ENCODE measurements at places on chromosomes 1 and 21.

GRCh38 chr1:66532798-66533783 is 862 bp upstream of the SGIP1 start:
- DNase-seq: peak; percentile 24

DNA sequence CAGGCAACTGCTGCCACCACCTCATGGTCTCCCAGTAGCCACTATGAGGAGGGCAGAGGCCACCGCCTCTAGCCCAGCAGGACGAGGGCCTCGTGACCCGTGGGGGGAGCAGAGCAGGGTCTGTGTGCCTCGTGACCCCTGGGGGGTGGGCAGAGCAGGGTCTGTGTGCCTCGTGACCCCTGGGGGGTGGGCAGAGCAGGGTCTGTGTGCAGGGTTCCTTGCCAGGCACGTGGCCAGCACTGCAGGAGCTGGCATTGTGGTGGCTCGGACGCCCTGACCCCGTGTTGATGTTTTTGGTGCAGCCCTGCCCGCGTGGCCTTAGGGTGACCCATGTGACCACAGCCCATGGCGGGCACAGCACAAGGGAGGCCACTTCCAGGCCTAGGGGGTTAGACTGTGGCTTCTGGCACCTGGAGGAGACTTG is 52.8 kb downstream of the SLX9 start:
- no peak for DNase-seq

GRCh38 chr21:43315244-43316137 is 111.4 kb downstream of the SIK1 start:
- DNase-seq: no peak

GRCh38 chr1:175714350-175714749 is 29.0 kb downstream of the TNR start:
- no peak for DNase-seq

DNA sequence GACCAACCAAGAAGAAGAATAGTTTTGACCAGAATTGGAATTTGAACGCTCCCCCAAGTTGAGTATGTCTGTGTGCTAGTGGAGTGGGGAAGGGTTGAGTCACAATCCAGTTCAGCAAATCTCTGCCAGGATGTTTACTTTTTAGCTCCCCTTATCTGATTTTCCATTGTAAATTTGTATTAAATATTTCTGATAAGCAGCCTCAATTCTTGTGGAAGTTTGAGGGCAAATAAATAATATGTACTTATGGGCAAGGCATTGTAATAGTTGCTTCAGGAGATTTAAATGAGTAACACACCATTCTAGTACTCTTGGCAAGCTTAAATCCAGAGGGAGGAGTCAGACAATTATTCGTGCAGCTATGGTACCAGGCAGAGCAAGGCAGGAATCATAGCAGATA is 14.4 kb downstream of the CXADR start:
- DNase-seq: peak; percentile 16

DNA sequence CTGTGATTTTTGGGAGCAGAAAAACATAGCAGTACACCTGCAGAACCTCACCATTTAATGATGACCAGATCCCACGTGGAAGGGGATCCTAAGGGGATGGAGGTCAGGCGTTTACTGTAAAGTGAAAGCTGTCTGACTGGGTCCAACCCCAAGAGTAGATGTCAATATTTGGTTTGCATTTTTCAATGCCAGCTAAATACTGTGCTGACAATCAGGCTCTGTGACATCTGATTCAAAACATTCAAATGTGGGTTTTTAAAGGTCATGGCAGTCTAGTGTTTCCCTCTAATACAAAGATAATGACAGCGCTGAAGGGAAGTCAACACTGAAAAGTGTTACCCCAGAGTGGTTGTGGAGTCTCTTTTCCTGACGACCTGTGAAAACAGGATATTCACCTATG is 68.1 kb downstream of the SPAG17 start:
- DNase-seq: no peak

GRCh38 chr1:219476116-219476515 is 136.8 kb downstream of the ZC3H11B start:
- DNase-seq: no peak

GRCh38 chr1:29282924-29283803 is 46.8 kb downstream of the PTPRU start:
- DNase-seq: no peak

DNA sequence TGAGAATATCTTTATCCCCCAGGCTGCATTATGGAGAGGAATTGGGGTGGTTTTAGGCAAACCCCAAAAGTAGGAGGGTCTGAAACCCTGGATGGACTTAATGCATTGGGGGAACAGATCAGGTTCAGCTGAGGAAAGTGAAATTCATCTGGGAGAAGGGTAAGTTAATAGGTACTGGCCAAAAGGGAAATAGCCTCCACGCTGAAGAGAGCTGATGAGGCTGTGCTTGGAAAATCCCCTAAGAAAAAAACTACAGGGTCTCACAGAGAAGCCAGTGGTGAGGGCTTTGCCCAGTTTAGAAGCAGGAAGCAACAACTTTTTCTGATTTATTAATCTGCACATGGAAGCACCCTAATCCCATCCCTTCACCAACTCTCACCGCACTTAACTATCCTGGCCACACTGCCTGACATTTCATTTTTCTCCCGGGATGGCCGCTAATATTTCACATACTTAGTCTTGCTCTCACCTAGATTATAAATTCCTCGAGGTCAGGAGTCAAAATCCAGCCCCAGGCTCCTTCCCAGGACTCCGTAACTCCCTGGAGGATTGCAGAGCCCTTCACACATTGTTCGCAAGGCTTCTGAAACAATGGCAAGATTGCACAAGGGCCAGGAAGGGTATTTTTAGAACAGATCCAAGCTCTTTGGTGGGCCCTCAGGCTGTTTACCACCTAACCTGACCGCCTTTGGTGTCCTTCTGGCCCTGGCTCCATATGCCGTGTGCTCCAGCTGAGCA is 60.9 kb upstream of the TARBP1 start:
- no peak for DNase-seq

DNA sequence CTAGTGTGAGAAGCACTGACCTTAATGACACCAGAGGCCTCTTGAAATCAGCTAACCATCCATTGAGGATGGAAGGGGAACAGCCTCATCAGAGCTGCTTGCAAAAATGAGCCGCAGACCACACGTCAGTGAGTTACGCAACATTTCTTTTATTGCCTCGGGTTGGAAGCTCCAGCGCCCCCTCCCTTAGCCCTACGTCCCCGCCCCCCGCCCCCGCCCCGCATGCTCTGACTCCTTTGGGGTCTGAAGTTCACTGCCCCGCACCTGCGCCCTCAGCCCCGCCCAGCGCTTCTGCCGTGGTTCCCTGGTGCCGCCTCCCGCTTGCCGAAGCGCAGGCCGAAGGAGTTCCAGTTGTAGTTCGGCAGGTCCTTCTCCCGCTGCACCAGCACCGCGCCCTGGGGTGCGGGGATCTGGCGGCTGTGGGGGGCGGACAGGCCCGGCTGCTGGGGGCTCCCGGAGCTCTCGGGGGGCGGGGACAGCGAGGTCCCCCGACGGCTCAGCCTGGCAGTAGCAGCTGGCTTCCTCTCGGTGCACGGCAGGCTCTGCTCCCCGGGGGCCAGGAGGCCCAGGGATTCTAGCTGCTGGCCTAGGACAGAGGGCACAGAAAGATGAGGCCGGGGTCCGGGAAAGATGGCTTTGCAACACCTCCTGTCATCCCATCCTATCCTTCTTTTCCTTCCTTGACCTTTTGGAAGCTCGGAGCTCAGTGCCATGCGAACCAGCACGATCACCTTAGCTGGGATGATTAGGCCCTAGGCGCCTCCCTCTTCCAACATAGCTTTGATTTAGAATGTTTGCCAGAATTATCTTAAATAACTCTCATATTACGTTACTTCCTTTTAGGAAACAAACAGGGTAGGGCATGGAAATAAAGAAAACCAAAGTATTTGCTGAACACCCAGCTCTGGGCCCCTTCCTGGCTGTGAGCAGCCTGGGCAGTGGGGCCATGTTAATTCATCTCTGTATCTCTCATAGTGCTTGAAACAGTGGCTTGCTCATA is 5.8 kb downstream of the KISS1 start:
- no peak for DNase-seq

GRCh38 chr1:239233626-239234025 is 152.7 kb upstream of the CHRM3 start:
- no peak for DNase-seq

DNA sequence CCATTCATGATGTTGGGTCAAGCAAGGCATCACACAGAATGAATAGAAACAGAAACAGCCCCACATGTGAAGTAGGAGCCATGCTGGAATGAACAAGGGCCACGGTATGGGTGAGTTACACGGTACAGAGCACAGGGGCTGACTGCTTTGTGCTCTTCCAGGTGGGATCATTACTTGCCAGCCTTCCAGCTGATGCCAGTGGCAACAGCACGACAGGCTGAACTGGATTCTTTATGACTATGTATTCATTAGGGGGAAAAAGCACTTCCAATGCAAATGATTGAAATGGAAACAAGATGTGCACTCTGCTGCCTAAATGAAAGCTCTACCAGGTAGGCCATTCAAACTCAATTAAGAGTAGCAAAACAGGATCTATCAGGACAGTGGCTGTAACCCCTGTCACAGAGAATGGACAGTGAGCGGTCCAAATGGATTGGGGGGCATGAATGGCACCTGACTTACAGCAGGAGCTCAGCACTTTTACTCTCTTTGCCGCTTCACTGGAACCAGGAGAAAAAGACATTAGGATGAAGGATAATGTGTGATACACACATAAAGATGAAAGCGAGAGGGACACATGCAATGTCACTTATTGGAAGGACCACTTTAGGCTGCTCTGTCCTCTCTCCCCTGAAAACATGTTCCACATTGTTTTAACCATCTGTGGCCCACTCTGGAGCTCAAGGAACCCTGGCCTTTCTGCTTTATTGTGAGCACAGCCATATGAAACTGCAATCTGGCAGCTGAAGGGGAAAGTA is 23.4 kb upstream of the IRF2BP2 start:
- DNase-seq: no peak
